ENCODE measurements at places on chromosomes 7 and 10.

GRCh38 chr7:41694495-41694894 is 8.4 kb downstream of the INHBA start:
- DNase-seq, result no peak

DNA sequence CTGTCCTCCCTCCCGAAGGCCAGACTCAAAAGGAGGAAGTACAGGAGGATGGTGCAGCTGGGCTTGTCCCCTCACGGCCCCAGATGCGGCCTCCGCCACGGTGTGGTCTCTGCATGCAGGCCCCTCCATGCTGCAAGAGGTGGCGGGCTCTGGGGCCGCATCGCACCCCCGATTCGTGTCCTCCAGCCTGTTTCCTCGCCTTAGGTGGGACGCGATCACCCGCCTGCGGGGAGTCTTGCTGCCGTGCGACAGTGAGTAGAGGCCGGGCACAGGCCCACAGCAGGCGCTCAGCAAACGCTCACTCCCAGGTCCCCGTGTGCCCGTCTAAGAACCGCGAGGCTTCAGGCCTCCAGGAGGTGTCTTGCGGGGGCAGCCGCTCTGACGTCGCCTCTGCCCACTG is 13.9 kb upstream of the FAM20C start:
- DNase-seq, result no peak

DNA sequence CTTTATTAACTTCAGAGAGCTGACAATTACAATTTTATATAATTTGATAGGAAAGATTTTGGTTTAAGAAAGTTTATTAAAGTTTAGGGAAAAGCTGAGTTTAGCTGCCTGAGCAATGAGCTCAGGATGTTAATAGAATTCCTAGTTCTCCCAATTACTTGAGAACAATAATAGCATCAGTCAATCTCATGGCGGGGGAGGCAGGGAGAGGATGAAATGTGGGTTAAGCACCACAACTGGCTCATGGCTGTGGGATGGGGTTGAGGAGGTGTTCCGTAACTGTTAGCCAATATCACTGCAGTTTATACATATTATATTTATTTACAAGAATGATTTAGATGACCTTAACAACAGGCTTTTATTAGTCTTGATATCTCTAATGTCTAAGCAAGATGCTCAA is 266.9 kb upstream of the IMMP2L start:
- DNase-seq, result no peak

GRCh38 chr10:84188815-84189214 is 5.5 kb upstream of the CDHR1 start:
- DNase-seq, result no peak

DNA sequence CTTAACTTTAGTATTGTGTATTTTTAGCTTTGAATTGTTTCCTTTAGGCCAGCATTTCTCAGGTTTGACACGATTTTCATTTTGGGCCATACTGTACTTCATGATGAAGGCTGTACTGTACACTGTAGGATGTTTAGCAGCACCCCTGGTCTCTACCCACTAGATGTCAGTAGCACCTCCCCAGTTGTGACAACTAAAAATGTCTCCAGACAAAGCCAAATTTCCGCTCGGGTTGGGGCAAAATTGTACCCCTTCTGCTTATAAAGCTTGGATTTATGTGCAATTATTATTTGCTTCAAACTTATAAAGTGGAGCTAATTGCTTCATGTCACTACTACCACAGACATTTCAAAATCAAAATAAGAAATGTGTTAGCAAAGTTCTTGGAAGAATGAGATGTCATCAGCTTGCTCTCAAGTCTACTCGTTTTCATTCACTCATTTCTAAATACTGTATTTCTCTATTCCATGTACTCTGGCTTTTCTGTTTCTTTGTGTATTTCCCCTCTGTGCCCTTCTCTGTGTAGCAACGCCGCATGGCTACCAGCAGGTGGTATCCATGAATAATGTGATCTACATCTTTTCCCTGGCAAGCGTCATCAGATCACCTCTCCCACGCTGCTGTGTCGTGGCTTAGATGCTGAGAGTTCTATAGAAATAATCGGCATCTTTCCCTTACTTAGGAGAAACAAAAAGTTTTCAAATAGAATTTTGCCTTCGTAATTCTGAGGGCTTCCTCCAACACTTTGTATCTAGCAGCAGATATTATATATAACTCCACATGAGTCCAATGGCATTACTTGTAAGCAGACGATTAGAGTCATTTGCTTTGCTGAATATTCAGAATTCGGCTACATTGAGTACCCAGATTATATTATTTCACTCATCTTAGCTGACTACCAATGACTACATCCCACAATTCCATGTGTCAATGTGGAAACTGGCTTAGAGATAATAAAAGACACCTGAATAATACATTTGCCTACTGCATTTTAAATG is 47.8 kb upstream of the CALCR start:
- no peak for DNase-seq

- DNase-seq, result no peak
Observed at GRCh38 chr7:35289376-35289775, 35.5 kb upstream of the TBX20 start.

DNA sequence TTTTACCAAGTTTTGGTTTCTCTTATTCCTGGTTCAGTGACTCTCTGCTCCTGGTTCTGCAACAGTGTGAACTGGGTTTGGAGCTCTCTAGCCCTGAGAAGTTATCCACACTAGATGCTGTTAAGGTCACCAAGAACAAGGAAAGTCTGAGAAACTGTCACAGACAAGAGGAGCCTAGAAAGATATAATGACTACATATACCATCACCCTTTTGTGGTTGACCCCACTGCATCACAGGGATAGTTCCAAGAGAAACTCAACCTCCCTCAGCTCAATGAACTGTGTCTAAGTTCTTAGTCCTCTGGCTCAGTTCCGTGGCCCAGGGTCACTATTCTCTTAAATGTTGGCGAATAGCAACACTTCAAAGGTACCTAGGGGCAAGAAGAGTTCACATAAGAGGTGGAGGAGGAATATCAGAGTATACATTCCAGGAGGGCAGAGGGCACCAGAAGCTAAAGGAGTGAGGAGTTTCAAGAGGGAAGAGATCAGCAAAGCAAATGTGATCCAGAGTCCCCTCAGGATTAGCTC is 171.5 kb downstream of the BUB3 start:
- DNase-seq, result no peak

- no peak for DNase-seq
Observed at GRCh38 chr10:93478873-93479272, 3.3 kb downstream of the MYOF start.

GRCh38 chr10:97210543-97210960 is 24.8 kb upstream of the SLIT1 start:
- DNase-seq, result peak; percentile 66

- DNase-seq, result no peak
Observed at GRCh38 chr7:30752484-30752883, 549 bp downstream of the INMT start.

DNA sequence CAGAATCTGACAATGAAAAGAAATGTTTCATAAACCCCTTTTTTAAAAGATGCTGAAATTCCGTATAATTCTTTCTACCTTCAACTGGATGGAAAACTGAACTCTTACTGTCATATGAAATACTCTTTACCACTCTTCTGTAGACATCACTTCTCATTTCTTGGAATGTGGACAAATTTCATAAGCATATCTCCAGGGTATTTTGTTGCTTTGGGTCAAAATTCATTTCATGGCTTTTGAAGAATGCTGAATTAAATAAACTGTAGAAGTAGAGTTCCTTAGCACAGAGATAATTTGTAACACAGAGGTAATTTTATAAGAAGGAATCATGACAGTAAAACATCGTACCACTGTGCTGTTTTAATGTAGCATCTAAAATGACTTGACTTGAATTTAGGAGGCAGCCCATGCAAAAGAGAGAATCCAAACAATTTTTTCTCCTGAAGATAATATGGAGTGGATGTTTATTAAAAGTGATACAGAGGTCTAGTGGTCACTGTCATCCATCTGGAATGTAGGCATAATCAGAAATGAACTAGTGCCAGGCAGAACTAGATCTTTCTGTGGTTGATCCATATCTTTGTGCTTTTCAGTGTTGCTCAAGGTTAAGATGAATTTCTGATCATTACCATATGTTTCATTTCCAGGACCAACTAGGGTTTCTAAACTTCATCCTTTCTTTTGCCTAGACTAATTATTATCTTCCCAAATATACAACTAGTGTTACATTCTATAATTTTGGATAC is 492.0 kb downstream of the KIF20B start:
- no peak for DNase-seq

DNA sequence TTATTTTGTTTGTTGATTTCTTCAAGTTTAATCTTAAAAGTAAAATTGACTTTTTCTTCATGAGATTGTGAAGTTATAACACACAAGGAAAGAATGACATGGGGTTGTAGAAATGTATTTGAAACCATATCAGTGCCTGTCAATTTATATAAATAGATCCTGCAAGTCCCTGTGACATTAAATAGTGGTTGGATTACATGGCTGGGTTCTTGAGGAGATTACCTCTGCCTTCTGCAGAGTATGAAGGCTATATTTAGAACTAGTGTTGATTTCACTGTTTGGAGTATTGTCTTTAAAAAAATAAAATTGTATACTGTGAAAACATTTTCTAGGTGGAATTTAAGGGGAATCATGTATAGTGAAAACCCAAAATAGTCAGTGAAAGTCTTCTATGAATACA is 385.8 kb upstream of the SMIM30 start:
- DNase-seq, result no peak

GRCh38 chr10:110355141-110355831 is 50.6 kb upstream of the SMNDC1 start:
- DNase-seq, result no peak

- DNase-seq, result no peak
Observed at GRCh38 chr10:13168781-13169180, 7.4 kb downstream of the MCM10 start.

- DNase-seq, result no peak
Observed at GRCh38 chr10:124675261-124675660, 68.9 kb downstream of the FAM53B start.

DNA sequence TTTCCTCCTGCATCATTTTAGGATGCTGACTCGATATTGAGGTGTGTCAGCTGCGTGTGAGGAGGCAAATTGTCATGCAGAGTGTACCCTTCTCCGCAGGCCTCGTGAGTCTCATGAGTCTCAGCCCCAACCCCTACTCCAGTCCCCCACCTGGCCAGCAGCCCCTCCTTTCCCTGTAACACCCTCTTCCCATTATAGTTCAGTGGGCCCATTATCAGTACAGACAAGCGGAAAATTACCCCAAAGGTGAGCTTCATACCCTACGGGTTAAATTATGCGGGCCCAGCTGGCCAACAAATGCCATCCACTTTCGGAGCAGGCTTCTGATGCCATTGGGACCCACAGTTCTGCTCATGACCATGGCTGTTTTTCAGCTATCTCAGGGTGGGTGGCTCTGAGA is 25.2 kb downstream of the SFTPD start:
- no peak for DNase-seq

GRCh38 chr7:148625342-148625741 is 34.8 kb downstream of the C7orf33 start:
- DNase-seq, result no peak

- no peak for DNase-seq
Observed at GRCh38 chr10:3723766-3724165, 61.2 kb downstream of the KLF6 start.

DNA sequence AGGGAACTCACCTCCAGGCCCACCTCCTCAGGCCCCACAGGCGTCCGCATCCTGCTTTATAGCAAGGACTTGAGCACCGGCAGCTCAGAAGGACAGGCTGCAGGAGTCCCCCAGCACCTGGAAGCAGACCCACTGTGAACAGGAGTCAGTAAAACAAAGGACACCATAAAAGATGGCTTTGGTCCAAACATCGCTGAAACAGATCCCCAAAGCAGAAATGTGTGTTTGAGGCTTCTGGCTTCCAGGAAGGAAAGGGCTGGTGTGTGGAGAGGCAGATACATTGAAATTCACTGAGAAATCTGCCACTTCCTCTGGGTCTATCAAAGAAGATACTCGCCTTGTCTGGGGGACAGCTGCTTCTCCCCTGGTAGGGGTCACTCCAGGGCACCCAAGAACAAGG is 286.2 kb downstream of the PLXNA4 start:
- no peak for DNase-seq

DNA sequence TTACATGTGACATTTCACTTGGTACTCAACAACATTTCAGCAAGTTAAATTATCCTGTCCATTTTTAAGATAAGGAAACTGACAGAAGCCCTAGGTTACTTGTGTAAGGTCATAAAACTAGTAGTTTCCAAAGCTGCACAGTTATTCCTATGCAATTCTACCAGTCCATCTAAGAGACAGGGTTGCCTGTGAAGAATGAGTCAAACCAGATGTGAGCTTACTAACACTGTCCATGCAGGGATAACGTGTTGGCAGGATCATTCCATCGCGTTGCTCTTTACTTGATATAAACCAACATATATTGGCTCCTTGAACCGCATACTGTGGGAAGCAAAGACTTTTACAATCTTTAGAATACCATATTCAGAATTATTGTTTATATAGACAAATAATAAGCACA is 280.9 kb upstream of the HGF start:
- DNase-seq, result no peak

- no peak for DNase-seq
Observed at GRCh38 chr7:130127821-130128317, 57.5 kb downstream of the KLHDC10 start.

DNA sequence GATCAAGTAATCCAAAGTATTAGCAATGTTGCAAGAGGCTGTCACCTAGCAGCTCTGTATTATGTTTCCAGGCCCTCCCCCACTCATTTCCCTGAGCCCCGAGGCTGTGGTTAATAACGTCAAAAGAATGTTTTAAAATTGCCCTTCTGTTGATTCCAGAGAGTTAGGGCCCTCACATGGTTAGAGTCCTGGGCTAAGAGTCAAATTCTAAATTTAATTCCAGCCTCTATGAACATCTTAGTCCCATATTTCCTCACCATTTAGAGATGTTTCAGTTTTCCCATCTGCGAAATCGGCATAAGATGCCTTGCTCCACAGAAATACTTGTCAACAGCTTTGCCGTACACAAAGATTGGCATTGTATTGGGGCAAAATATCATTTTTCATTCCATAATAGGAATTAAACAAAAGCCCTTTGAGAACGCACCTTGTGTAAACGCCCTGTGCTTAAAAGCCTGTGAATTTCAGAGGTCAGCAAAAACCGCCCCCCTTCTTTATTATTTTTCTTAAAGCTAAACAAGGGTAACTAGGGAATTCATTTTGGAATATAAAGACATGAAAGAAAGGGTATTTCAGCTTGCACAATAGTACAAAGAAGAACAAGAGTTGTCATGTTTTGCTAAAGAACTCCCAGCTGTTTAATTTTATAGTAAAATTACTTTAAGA is 135.8 kb downstream of the ARID5B start:
- DNase-seq, result no peak

DNA sequence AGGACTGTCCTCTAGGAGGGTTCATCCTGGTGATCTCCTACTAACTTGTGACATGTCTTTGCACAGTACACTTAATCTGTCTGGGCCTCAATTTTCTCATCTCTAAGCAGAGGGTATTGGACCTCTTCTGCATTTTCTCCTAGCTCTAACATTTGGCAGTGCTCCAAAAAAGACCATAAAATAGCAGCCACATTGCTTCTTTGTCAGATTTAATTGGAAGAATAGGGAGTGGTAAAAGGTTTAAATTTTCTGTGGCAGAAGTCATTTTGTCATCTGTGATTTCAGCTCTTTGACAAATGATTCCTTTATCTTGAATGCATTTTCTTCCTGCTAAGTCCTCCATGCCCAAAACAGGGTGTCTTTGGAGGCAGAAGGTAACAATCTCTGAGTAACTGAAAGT is 289.9 kb upstream of the LRGUK start:
- DNase-seq, result no peak

GRCh38 chr10:31762316-31762715 is 166.3 kb downstream of the ARHGAP12 start:
- DNase-seq, result no peak

GRCh38 chr7:144026203-144026883 is 22.4 kb upstream of the OR2A5 start:
- no peak for DNase-seq
